ENCODE measurements at places on chromosomes 12 and 14. TPM values are rescaled to one million over a fixed set of nuclear protein-coding genes. Genes with fewer than 3 reads are reported as not detected.

DNA sequence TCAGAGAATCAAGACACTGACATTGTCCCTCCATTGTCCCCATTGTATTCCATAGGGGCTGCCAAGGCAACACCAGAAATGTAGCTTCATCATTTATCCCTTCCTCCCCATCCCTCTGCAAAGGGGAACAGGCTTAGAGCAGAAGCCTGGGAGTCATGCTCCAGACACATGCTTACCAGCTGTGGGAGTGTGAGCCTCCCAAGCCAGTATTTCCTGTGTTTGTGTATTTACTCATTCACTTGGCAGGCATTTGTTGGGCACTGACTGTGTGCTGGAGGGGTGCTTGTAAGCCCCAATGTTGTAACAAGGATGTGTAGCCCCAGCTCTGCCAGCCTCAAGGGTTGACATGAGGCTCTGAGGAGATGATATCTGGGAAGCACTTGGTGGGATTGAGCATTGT lies 46.0 kb upstream of the TCL1A start:
- DNase-seq: peak; percentile 20

Gene IL26
- not detected for total RNA-seq

Gene WBP11
- total RNA-seq: 5.5 TPM

DNA sequence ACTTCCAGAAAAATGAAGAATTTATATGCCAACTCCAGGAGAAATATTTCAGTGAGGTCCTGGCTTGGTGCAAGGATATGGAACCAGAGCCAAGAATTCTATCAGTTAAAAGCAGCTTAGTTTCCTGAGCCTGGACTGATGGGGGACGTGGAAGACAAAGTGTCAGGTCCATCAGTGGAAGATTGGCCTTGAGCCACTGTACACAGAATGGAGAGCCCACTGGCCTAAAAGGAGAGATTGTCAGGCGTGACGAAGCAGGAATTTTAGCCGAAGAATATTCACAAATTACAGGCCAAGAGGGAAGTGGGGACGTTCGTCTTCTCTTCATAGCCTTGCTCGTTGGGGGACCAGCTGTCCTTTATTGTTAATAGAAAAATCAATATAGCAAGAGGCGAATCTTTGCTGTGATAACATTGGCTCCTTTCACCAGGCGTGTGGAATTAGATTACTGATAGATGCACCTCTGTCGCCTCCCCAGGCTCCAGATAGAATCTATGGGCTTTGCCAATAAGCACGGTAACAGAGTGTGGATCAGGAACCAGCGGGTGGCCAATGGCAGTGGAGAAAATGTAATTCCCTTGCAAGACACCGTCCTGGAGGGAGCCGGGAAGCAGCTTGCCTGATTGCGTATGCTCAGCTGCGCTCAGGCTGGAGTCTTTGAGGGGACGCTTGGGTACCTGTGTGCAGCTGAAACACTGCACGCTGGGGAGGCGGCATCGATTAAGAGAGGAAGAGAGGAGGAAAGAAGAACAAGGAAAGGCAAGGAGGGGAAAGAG lies 56.4 kb downstream of the TMEM132C start:
- no peak for DNase-seq

Gene SLC38A4
- total RNA-seq: 2.3 TPM

Gene CLEC6A
- not detected for total RNA-seq

DNA sequence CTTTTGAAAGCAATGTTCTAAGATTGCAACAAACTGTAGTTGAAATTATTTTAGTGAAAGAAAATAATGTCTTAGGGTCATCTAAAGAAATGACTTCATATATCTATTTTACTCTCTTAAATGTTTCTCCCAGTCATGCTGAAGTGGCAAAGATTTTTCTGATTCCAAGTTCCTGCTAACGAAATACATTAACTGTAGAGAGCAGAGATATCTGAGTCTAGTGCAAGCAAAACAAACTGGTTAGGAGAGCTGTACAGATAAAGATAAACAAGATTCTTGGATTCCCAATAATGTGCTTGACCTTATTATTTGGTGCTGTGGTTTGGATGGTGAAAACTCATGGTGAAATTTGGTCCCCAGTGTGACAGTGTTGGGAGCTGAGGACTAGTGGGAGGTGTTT lies 199.9 kb upstream of the PWP1 start:
- DNase-seq: no peak

DNA sequence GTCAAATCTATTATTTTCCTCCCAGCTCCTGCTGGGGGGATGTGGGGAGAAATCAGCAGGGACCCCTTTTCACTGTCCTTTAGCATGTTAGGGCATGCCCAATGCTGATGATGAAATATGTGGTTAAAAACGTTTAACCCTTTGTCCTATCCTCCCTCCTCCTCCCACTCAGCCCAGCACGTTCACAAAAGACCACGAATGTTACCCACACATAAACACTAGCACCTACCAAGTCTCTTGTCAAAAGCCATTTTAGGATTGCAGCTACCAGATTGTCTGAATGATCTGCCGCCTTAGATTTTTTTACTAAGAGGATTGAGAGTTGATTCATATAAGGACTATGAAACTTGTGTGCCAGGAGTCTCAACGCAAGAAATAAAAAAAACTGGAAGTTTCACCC lies 70.4 kb downstream of the TBK1 start:
- DNase-seq: peak; percentile 73

GRCh38 chr14:80658155-80658554 lies 283.4 kb downstream of the CEP128 start:
- DNase-seq: no peak

DNA sequence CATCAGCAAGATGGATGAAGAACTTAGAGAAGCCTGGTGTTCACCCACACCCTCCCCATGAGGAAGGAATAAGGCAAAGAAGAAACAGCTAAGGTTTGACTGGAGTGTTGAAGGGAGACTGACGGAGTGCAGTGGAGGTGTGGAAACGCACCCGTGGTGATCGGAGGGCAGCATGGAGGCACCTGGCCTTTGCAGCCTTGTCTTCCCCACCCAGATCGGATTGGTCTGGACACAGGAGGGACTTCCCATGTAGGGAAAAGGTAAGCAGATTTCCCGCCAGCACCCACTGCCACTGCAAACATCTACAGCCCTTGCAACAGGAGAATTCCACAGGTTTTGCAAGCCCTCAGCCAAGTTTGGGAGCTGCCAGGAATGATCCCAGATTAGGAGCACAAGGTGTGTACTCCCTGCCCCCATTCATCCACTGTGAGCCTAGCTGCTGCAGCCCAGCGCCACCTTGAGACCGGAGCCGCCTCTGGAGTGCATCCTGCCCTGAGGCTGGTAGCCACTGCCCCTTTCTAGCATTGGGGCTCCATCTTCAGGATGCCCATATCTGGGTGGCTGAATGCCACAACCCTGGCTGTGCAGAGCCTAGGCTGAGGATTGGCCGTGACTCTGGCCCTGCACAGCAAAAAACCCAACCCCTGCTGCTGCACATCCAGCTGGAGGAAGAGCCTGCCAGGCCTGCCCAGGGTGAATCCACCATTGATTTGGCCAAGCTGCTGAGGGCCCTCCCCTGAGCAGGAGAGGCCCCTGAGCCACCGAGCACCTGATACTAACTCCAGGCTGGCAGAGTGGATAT lies 411.1 kb downstream of the TMEM121 start:
- DNase-seq: no peak
